ENCODE measurements at places on chromosomes 3 and 15.

- no peak for DNase-seq
Observed at GRCh38 chr3:114660124-114660523, 366.3 kb downstream of the TIGIT start.

GRCh38 chr3:53525765-53526703 lies 31.6 kb downstream of the CACNA1D start:
- DNase-seq = no peak

DNA sequence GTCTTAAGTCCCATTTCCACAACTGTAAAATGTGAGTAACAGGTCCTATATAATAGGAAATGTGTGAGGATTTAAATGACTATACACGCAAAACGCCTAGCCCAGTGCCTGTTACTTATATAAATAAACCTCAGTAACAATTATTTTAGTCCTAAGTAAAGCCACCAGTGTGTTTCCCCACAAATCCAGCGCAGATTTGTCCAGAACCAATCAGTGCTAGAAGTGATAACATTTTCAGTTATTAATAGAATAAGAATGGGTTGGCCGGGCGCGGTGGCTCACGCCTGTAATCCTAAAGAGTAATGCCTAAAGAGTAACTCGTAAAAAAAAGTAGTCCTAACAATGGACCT lies 561 bp downstream of the RPAP1 start:
- DNase-seq = no peak

DNA sequence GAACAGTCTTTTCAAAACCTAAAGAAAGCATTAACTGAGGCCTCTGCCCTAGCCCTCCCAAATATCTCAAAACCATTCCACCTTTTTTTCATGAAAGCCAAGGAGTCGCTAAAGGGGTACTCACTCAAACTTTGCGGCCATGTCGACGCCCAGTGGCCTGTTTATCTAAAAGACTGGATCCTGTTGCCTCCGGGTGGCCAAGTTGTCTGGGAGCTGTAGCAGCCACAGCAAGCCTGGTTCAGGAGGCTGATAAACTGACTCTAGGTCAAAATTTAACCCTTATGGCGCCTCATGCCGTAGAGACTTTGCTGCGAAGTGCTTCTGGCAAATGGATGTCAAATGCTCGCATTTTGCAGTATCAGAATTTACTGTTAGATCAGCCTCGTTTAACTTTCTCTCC lies 39.5 kb downstream of the ZBTB11 start:
- DNase-seq = no peak

DNA sequence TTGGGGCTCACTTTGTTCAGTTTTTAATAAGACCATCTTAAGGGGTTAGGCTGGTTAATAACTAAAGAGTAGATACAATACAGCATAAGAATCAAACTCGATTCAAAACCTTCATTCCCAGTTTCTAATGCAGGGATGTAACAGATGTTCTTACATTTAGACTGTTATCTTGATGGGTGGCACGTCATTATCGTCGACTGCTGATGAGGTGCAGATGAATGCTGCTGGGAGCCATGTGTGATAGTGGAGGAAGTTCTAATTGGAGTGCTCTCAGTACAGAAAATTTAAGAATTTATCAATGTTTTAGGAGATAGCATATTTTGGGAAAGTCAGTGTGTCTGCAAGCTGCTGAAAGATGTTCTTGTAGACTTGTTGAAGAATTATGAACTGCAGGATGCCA lies 331.5 kb downstream of the PTPRG start:
- DNase-seq = no peak

DNA sequence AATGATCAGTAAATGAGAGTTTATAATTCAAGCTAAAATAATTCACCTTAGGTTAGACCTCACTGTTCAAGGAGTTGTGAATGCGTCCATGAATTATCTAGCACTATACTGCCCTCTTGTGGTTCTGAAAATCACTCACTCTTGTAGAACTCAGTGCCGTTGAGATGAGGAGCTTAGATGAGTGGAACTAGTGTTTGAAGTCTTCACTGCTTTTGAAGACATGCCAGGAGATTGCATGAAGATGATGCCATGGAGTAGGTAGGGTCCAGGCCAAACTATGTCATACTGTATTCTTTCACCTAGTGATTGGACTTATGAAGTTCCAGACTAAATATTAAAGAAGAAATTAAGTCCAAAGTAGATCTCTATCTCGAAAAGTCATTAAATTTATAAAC lies 28.8 kb downstream of the LYSMD4 start:
- DNase-seq = no peak

DNA sequence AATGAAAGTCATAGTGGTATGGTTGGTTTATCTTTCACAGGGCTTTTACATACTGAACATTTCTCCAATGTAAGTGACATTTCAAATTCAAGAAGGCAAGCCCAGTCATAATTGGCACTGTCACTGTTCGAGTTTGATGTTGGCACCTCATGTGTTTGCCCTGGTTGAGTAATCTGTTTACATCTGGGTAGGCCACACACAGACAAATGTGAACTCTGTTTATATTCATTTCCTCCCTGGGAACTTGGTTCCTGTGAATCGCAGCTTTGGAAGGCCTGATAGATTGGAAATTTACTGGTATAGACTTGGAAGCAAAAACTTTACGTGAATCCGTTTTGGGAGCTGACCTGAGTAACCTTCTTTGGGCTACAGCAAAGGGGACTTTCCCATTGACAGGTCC lies 395.2 kb upstream of the AZI2 start:
- DNase-seq = no peak

- no peak for DNase-seq
Observed at GRCh38 chr3:179438841-179439240, 12.4 kb downstream of the GNB4 start.

GRCh38 chr3:64533617-64534317 lies 154.0 kb downstream of the ADAMTS9 start:
- peak; percentile 70 for DNase-seq

GRCh38 chr3:12970684-12971083 lies 102.5 kb downstream of the IQSEC1 start:
- DNase-seq = no peak
